ENCODE measurements at places on chromosomes 12 and 14.

DNA sequence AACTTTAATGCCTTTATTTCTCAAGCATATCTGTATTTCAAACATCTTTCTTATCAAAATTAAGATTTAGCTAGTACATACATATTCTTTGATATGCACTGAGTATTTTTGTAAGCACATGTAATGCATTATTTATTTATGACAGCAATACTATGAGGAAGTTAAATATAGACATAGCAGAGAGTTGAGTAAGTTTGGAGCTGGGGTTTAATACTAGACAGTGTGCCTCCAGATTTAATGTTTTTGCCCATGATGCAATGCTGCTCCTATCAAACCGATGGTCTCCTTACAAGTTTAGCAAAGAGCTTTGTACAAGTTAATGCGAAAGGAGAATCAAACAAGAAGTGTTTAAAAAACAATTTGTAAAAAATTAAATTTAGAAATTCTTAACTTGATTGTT lies 826.6 kb upstream of the MGAT4C start:
- DNase-seq, result no peak

- DNase-seq, result no peak
These were observed 16.4 kb upstream of the SRSF5 start for GRCh38 chr14:69750495-69750894.

- DNase-seq, result no peak
These were observed 933.7 kb downstream of the GALC start for GRCh38 chr14:87059060-87059839.

- DNase-seq, result peak; percentile 37
These were observed 30.0 kb downstream of the SLC38A2 start for GRCh38 chr12:46342562-46343033.

GRCh38 chr14:66495218-66496098 lies 9.3 kb downstream of the CCDC196 start:
- peak; percentile 39 for DNase-seq

- no peak for DNase-seq
These were observed 55.3 kb downstream of the GALNT16 start for GRCh38 chr14:69315301-69315700.

DNA sequence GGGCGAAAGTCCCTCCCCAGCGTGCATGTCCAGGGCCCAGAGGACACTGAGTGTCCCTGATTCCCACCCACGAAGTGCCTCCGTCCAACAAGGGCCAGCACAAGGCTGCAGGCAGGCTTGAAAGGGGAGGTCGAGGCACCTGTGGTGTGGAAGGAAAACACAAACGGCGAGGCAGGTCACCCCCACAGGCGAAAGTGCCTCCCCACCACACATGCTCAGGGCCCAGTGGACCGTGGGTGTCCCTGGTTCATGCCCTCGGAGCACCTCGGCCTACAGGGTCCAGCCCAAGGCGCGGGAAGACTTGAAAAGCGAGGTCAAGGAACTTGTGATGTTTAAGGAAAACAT lies 370.4 kb downstream of the ALG10 start:
- DNase-seq, result no peak

DNA sequence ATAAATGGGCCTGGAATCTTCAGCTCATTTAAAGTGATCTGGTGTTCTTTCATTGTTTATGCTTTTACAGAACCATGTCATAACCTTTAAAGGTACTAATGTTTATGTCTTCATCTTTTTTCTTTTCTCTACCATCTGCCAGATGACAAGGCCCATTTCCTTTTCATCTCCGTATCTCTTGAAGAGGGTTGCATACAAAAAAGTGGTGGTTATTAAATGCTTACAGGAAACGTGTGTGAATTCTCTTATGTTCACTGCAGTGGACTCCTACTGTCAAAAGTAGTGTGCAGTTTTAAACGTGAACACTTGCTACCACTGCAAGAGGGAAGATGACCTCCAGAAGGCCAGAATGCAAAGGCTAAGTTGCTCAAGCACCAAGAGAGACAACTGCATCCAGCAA lies 91.4 kb downstream of the TTC7B start:
- DNase-seq, result no peak

DNA sequence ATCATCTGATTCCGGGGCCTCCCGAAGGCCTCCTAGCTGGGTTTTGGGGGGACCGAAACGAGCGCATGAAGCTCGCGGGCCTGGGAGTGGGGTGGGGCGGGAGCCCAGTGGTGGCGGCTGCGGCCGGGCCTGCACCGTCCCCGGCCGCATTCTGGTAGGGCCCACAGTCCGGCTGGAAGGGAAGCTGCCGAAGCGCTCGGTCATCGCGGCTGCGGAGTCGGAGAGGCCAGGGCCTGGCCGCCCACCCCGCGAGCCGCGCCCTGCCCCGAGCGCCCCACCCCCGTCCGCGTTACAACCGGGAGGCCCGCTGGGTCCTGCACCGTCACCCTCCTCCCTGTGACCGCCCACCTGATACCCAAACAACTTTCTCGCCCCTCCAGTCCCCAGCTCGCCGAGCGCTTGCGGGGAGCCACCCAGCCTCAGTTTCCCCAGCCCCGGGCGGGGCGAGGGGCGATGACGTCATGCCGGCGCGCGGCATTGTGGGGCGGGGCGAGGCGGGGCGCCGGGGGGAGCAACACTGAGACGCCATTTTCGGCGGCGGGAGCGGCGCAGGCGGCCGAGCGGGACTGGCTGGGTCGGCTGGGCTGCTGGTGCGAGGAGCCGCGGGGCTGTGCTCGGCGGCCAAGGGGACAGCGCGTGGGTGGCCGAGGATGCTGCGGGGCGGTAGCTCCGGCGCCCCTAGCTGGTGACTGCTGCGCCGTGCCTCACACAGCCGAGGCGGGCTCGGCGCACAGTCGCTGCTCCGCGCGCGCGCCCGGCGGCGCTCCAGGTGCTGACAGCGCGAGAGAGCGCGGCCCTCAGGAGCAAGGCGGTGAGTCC lies at the start of gene KLC1:
KLC1 (plus strand) TSS at position 528 of the 819 bp plus-strand sequence. CDS start 25,354 bp downstream, outside the sequence.
- DNase-seq, result peak; percentile 75

DNA sequence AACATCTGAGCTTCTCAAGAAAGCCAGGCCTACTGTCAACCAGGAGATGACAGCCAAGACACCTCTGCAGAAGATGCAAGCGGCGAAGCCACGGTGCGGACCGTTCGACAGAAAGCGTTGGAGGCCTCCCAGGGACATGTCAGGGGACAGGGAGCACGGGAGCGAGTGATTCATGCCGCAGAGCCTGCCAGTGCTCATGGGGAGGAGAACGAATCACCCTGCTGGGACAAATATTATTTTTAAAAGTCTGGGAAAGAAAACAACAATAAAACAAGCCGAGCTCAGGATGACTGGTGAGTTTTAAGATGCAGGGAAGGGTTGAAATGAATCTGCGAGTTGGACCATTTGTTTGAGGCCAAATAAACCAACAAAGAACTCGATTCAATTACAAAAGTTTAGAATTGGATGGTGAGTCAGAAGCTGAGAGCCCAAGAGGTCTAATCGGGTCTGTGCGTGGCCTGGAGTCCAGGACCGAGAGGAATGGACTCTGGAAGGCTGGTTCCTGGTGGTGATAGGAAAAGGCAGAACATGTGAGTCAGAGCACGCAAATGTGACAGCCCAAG lies 91.0 kb downstream of the RBM19 start:
- DNase-seq, result no peak

GRCh38 chr12:14138495-14138894 lies 157.1 kb upstream of the GRIN2B start:
- no peak for DNase-seq

- no peak for DNase-seq
These were observed 30.4 kb downstream of the FBXO34 start for GRCh38 chr14:55301437-55302121.

- no peak for DNase-seq
These were observed 27.7 kb downstream of the JKAMP start for GRCh38 chr14:59511916-59512575.

- DNase-seq, result no peak
These were observed 362.9 kb downstream of the RAD51B start for GRCh38 chr14:68182492-68182891.

DNA sequence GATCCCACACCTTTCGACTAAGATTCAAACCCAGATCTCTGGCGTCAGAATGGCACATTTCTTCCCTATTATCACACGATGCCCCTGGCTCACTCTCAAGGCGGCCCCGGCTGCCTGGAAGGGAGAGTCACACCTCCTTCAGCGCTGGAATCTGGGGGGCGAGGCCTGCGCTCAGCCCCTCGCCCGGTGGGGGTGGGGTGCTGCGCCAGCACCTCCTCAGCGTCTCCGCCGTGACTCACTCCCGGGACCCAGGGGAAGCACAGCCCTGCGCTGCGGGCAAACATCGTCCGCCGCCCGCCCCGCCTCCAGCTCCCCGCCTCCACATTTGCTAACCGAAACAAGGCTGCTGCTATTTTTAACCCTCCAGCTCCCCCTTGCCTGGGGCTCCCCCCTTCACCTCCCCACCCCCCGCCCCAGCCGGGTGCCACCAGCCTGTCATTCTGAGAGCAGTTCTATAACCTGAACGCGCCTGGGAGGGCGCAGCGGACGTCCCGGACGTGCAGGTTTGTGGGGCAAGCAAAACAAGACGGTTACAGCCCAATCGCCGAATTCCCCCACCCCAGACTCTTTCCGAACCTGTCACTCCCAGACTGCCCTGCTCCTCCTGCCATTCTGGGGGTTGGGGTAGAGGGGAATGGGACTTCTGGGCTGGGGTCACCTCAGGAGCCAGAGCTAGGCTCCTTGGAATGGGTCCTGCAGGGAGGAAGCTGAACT lies 6.7 kb downstream of the HDAC7 start:
- DNase-seq, result peak; percentile 85

DNA sequence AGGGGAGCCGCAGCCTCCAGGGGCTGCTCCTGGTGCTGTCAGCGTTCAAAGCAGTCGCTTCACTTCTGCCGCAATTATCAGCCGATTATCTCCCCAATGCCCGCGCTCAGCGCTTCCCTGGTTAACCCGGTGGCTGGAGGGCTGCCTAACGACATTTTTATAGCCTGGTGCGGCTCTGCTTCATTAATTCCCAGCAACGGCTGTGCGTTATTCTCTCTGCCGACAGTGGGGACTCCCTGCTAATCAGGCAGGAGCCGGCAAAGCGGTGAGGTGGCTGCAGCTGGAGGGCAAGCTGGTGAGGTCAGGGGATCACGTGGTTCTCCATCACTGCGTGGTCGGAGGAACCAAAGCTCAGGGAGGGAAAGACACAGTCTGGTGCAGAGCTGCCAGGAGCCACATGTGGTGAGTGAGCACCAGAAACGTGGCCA lies 62.9 kb downstream of the GLRX5 start:
- no peak for DNase-seq

DNA sequence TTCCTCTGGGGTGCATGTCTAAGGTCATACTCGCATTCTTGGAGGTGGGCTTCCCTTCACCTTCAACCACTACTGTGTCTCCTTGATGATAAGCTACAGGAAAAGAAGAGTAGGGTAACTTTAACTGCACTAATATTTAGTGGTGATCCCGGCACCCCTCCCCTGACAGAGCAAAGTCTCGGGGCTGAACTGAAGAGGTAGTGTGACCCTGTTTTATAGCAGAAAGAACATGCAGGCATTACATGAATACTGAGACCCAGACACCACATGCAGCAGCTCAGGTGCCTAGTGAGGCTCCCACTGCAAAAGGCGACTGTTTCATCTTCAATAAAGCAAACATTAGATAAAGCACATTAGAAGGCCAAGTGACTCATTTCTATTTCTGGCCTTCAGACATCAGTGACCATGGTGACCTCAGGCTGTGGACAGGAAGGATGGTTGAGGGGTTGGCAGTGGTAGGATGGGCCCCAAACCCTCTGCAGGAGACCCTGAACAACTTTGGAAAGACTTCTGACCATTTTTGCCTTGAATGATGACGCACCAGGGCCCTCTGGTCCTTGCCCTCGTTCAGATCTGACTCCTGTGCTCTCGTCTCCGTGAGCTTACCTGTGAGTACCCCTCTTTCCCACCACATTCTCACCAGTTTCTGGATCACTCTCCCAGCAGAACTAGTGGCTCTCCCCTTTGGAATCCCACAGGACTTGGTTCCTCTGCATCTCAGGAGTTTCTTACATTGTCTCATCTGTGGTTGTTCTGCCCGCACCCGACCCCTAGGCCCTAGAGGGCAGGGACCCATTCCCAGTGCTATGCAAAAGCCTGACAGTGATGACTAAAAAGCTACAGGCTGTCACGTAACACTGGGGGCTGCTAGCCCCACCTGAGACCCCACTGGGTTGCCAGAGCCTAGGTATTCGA lies 23.8 kb upstream of the JPH4 start:
- no peak for DNase-seq

DNA sequence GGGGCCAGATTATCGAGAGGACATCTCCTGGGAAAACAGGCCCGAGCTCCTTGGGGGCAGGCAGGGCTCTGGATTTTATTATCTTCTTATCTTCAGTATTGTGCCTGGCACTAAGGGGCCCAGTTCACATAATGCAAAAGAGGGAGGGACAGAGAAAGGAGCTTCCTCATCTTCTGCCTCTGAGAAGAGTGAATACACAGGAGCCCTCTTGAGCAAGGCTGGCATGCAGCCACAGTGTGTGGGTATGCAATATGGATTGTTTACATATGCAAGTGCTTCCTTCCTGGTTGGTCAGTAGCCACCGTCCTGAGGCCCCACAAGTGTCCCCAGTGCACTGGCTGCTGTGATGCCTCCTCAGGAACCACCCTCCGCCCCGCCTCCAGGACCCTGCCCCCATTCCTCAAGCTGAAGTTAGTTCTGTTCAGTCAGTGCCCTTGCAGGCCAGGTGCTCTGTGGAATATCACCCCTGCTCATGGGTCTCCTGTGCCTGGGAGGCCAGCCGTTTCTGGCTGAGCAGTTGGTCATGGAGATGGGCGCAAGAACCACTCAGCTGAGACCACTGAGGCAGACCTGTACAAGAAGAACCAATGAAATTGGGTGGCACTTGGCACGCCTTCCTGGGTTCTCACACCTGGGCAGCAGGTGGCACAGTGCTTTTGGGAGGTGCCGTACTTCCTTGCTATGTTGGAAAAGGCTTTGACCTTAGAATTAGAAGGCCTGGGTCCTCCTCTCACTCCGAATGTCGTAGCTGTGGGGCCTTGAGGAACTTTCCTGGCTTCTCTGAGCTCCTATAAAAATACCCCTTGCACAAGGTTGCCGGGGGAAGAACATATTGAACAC lies 35.1 kb upstream of the ACTN1 start:
- DNase-seq, result no peak

DNA sequence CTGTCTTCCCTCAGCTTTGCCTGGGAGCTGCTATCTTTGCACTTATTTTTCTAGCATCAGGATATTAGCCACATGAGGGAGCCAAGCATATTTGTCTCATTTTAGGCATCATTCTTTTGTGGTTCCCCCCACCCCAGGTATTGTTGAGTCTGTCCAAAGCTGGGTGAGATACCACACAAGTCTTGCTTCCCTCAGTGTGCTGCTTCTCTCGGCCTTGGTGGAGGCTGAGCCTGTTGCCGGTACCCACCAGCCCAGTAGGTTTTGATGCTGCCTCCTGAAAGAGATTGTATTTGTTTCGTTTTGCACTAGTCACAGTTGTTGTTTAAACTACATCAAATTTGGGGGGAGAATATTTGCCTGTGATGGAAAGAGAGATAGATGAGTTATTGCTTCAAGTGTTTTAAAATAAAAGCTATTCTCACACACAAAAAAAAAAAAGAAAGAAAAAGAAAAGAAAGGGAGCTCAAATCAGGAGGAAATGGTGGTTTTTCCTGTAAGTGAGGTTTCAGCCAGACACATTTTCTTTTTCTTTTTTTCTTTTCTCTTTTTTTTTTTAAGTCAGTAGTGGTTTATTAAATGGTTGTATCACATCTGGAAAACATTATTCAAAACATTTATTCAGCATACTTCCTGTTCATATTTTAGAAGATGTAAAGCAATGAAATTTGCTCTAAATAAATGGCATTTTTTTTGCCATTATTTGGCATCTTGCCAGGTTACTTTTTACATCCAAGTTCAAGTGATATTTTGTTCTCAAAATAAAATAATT lies 58.5 kb downstream of the SLC4A8 start:
- DNase-seq, result peak; percentile 30

GRCh38 chr14:44945264-44945663 lies 16.5 kb downstream of the KLHL28 start:
- DNase-seq, result no peak

GRCh38 chr12:19191563-19191962 lies 62.0 kb downstream of the PLEKHA5 start:
- no peak for DNase-seq
